Heart right ventricle (tissue), 16 donors: ENCODE measurements at places on chromosomes 2 and 18. TPM values are rescaled to one million over a fixed set of nuclear protein-coding genes. Genes with fewer than 3 reads are reported as not detected.
A peak's percentile ranks its signal among the peaks of the same experiment; 100 is the strongest.

STARD6 gene
- total RNA-seq, result not detected

FLACC1 gene
- total RNA-seq, result 6.5 TPM

- H3K4me1 ChIP-seq, result no peaks in the 10 kb centered on the region
- no peaks in the 10 kb centered on the region for H3K27me3 ChIP-seq
- no peak overlapping the region for H3K4me3 ChIP-seq
- H3K27ac ChIP-seq, result no peak overlapping the region
Measured at GRCh38 chr2:53485021-53485728, 282.4 kb upstream of the CHAC2 start.

DNA sequence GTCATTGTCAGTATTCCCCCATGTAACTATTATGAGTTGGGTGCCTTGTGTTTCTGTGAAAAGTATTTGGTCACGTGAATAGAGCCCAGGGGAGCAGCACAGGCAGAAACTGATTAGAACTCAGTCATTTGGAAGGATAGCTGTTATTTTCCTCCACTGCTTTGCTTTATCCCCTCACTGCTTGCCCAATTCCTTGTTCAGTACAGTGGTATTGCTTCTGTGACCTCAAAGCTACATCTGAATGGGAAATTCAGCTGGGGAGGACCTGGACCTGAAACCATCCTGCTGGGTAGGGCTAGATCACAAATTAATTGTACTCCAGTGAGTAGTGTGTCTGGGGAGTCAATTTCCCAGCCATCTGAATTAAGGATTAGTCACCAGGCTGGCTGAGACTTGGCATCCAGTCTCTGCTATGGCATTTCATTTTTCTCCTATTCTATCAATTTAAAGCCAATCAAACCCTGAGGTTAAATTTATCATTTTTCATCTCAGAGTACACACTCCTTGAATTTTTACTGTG lies 1231.6 kb upstream of the GYPC start:
- no peak overlapping the region for H3K27ac ChIP-seq
- H3K4me1 ChIP-seq, result no peaks in the 10 kb centered on the region
- no peaks in the 10 kb centered on the region for H3K36me3 ChIP-seq
- DNase-seq, result no peak
- no peaks in the 10 kb centered on the region for H3K27me3 ChIP-seq
- no peak overlapping the region for H3K4me3 ChIP-seq

- H3K27ac ChIP-seq, result peak overlapping the region; percentile 42
- H3K27me3 ChIP-seq, result peaks cover 31% of the 10 kb centered on the region
- H3K4me3 ChIP-seq, result no peak overlapping the region
Measured at GRCh38 chr2:36352701-36353100, 2.9 kb upstream of the CRIM1 start.

C1QL2 gene
- total RNA-seq, result not detected

TDRD15 gene
- not detected for total RNA-seq

DNA sequence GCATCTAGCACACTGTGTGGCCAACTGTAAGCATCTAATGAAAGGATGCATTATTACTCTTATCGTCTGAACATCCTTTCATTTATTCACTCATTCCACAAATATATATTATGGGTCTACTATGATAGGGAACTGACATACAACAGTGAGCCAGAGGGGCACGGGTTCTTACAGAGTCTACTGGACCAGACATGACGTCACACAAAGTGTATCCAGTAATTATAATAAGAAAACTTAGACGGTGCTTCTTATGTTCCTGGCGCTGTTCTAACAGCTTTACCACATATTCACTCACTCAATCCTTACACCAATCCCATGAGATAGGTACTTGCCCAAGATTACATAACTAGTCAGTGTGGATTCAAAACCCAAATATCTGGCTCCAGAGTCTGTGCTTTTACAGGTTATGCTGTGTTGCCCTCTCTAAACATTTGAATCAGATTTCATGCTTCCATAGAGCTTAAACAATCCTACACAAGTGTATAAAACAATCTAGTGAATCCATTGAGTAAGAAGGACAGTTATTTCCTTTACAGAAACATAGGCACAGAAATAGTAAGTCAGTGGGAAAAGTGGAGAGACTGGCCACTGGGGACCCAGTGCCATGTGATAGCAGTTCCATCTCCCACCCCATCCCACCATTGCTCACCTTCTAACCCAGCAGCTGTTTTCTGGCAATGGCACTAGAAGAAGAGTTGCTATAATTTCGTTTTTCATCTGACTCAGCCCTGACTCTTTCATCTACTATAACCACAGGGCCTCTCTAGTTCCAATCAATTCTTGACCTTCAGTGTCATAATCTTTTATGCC lies 24.2 kb upstream of the ARL5A start:
- no peaks in the 10 kb centered on the region for H3K36me3 ChIP-seq
- no peaks in the 10 kb centered on the region for H3K27me3 ChIP-seq
- no peak overlapping the region for H3K27ac ChIP-seq

PIEZO2 gene
- 0.11 TPM for total RNA-seq

- no peaks in the 10 kb centered on the region for H3K36me3 ChIP-seq
- H3K27ac ChIP-seq, result no peak overlapping the region
- H3K4me3 ChIP-seq, result no peak overlapping the region
- no peaks in the 10 kb centered on the region for H3K27me3 ChIP-seq
Measured at GRCh38 chr2:181285116-181285515, 172.1 kb upstream of the ITGA4 start.

CEP68 gene
- 23.0 TPM for total RNA-seq

DNA sequence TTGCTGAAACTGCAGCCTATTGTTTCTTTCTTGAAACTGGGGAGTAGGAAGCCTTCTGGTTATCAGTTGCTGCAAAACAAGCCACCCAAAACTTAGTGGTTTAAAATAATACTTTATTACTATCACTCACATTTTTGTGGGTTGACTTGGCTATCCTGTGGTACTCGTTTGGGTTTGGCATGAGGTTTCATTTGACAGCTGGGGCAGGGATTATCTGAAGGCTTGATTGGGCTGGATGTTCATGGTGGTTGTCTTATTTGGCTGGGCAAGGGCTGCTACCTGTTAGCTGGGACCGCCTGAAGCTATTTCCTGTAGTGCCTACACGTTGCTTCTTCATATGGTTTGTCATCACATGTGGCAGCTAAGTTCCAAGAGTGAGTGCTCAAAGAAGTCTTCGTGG lies 122.3 kb downstream of the PLCL1 start:
- H3K27ac ChIP-seq, result no peak overlapping the region
- H3K27me3 ChIP-seq, result no peaks in the 10 kb centered on the region
- no peak for DNase-seq
- H3K4me3 ChIP-seq, result no peak overlapping the region

GRCh38 chr2:112916145-112916571 lies 5.2 kb downstream of the IL37 start:
- H3K27me3 ChIP-seq, result no peaks in the 10 kb centered on the region
- no peak overlapping the region for H3K27ac ChIP-seq
- no peaks in the 10 kb centered on the region for H3K4me1 ChIP-seq
- no peaks in the 10 kb centered on the region for H3K36me3 ChIP-seq
- no peak overlapping the region for H3K4me3 ChIP-seq

C2orf15 gene
- not detected for total RNA-seq

- no peak overlapping the region for H3K4me3 ChIP-seq
- H3K27ac ChIP-seq, result no peak overlapping the region
- no peak for DNase-seq
- H3K27me3 ChIP-seq, result no peaks in the 10 kb centered on the region
- H3K4me1 ChIP-seq, result peaks cover 37% of the 10 kb centered on the region
Measured at GRCh38 chr2:215773728-215774127, 239.6 kb downstream of the MREG start.

DNA sequence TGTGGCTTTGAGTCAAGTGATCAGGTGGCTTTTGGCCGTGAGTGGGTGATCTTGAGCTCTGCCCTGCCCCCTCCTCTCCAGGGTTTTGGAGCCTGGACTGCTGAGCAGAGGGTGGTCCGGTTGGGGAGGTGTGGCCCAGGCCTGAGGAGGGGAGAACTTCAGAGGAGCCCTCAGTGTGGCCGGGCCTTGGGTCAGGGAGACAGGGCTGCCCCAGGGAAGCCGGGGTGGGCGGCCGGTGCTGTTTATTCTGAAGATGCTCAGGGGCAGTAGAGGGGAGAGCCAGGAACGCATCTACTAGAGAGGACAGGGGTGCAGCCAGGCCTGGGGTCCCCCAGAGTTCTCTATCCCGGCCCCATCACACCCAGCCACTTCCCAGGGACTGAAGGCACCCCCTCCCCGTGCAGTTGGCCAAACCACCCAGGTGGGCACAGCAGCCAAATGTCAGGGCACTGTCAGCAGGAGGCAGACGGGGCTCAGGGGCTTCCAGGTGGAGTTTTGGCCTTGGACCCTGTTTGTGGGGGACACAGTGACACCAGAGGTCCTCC lies 963 bp downstream of the ERFE start:
- peaks cover 23% of the 10 kb centered on the region for H3K4me1 ChIP-seq
- no peaks in the 10 kb centered on the region for H3K36me3 ChIP-seq
- H3K27me3 ChIP-seq, result peaks cover 58% of the 10 kb centered on the region
- no peak overlapping the region for H3K27ac ChIP-seq
- H3K4me3 ChIP-seq, result no peak overlapping the region
- DNase-seq, result peak; percentile 16

GRCh38 chr18:24199372-24199962 lies 60.6 kb downstream of the CABYR start:
- H3K27me3 ChIP-seq, result no peaks in the 10 kb centered on the region
- DNase-seq, result no peak
- no peaks in the 10 kb centered on the region for H3K36me3 ChIP-seq
- H3K27ac ChIP-seq, result no peak overlapping the region
- H3K4me3 ChIP-seq, result no peak overlapping the region

DNA sequence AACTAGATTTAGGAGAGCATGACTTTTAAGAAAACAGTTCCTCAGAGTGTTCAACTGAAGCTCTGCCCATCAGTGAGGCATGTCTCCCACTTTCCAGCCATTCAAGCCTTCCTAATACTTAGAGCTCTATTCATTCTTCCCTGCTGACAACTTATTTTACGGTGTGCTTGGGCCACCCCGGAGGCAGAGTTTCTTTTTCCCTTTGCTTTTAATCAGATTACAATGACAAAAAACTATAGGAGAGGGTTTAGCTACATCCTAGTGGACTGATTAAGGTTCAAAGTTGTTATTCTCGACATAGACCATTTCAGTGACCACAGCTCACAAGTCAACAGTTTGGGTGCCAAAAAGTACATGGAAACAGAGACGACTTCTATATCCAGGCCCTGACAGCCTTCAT lies 167.8 kb upstream of the TRIB2 start:
- no peak overlapping the region for H3K27ac ChIP-seq
- no peaks in the 10 kb centered on the region for H3K4me1 ChIP-seq
- no peaks in the 10 kb centered on the region for H3K36me3 ChIP-seq
- H3K4me3 ChIP-seq, result no peak overlapping the region
- H3K27me3 ChIP-seq, result no peaks in the 10 kb centered on the region
- no peak for DNase-seq

DNA sequence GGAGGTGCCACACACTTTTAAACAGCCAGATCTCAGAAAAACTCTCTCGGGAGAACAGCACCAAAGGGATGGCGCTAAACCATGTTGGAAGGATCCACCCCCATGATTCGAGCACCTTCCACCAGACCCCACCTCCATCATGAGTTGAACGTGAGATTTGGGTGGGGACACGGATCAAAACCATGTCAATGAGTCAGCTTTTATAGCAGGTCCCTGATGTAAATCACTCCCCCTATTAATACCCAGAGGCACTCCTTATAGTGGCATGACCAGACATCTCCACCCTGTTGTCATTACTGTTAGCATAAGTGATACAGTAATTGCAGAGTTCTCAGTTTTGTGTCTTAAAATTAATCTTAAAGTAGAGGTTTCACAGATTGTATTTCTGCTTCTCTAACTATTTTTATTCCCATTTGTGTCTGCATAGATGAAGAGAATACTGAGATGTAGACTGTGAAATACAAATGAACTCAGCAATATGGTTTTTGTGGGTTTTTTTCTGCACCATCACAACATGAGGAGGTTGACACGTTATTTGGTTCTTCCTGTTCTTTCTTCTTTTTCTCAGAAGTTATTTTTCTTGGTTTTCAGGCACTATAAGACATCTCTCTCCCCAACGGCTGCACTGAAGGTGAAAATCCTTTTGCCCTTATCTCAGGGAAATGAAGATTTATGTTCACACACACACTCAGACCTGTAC lies 218.2 kb downstream of the ARL4C start:
- no peaks in the 10 kb centered on the region for H3K27me3 ChIP-seq
- DNase-seq, result no peak
- no peak overlapping the region for H3K4me3 ChIP-seq
- H3K27ac ChIP-seq, result no peak overlapping the region
- no peaks in the 10 kb centered on the region for H3K4me1 ChIP-seq

GRCh38 chr18:28735731-28736130 lies 558.8 kb upstream of the CDH2 start:
- no peak overlapping the region for H3K4me3 ChIP-seq
- no peaks in the 10 kb centered on the region for H3K36me3 ChIP-seq
- no peak for DNase-seq
- no peaks in the 10 kb centered on the region for H3K4me1 ChIP-seq
- H3K27me3 ChIP-seq, result no peaks in the 10 kb centered on the region

MBP gene
- total RNA-seq, result 21.9 TPM

- no peak overlapping the region for H3K4me3 ChIP-seq
- H3K4me1 ChIP-seq, result peaks cover 54% of the 10 kb centered on the region
- DNase-seq, result no peak
- H3K27ac ChIP-seq, result peak overlapping the region; percentile 58
- peaks cover 20% of the 10 kb centered on the region for H3K36me3 ChIP-seq
- H3K27me3 ChIP-seq, result no peaks in the 10 kb centered on the region
Measured at GRCh38 chr18:77063260-77063659, 69.3 kb downstream of the MBP start.

CACNB4 gene
- total RNA-seq, result 0.29 TPM

- no peaks in the 10 kb centered on the region for H3K27me3 ChIP-seq
- no peak overlapping the region for H3K27ac ChIP-seq
- H3K36me3 ChIP-seq, result no peaks in the 10 kb centered on the region
- H3K4me1 ChIP-seq, result no peaks in the 10 kb centered on the region
- no peak for DNase-seq
- no peak overlapping the region for H3K4me3 ChIP-seq
Measured at GRCh38 chr2:51350100-51350499, 318.2 kb upstream of the NRXN1 start.

GRCh38 chr18:41324020-41324791 lies 630.8 kb upstream of the PIK3C3 start:
- DNase-seq, result no peak
- H3K4me3 ChIP-seq, result no peak overlapping the region
- no peaks in the 10 kb centered on the region for H3K36me3 ChIP-seq
- H3K27ac ChIP-seq, result no peak overlapping the region
- H3K4me1 ChIP-seq, result no peaks in the 10 kb centered on the region
- no peaks in the 10 kb centered on the region for H3K27me3 ChIP-seq

GRCh38 chr2:212227755-212228154 lies 310.8 kb downstream of the ERBB4 start:
- no peak overlapping the region for H3K27ac ChIP-seq
- H3K4me1 ChIP-seq, result no peaks in the 10 kb centered on the region
- no peaks in the 10 kb centered on the region for H3K27me3 ChIP-seq
- peak; percentile 8 for DNase-seq
- H3K4me3 ChIP-seq, result no peak overlapping the region
- no peaks in the 10 kb centered on the region for H3K36me3 ChIP-seq

GRCh38 chr2:221529177-221529942 lies 42.7 kb downstream of the EPHA4 start:
- peaks cover 14% of the 10 kb centered on the region for H3K4me1 ChIP-seq
- H3K4me3 ChIP-seq, result no peak overlapping the region
- DNase-seq, result peak; percentile 60
- no peaks in the 10 kb centered on the region for H3K36me3 ChIP-seq
- peak overlapping the region; percentile 64 for H3K27ac ChIP-seq
- no peaks in the 10 kb centered on the region for H3K27me3 ChIP-seq

GRCh38 chr2:63590626-63591408 lies 2.1 kb downstream of the MDH1 start:
- H3K36me3 ChIP-seq, result peaks cover 28% of the 10 kb centered on the region
- DNase-seq, result no peak
- H3K27me3 ChIP-seq, result no peaks in the 10 kb centered on the region
- H3K4me1 ChIP-seq, result no peaks in the 10 kb centered on the region

GRCh38 chr2:143946436-143947391 lies 573.2 kb downstream of the ZEB2 start:
- H3K27ac ChIP-seq, result no peak overlapping the region
- DNase-seq, result no peak
- H3K4me1 ChIP-seq, result no peaks in the 10 kb centered on the region
- no peak overlapping the region for H3K4me3 ChIP-seq
